ENCODE measurements at places on chromosomes 7 and 10. TPM values are rescaled to one million over a fixed set of nuclear protein-coding genes. Genes with fewer than 3 reads are reported as not detected.

PRPS1L1 gene
- total RNA-seq: 0.14 TPM

RELN gene
- 787 TPM for total RNA-seq

TCAF1 gene
- total RNA-seq: 75.6 TPM

MNX1 gene
- not detected for total RNA-seq

ELN gene
- 5.4 TPM for total RNA-seq

NKX1-2 gene
- total RNA-seq: not detected

DNA sequence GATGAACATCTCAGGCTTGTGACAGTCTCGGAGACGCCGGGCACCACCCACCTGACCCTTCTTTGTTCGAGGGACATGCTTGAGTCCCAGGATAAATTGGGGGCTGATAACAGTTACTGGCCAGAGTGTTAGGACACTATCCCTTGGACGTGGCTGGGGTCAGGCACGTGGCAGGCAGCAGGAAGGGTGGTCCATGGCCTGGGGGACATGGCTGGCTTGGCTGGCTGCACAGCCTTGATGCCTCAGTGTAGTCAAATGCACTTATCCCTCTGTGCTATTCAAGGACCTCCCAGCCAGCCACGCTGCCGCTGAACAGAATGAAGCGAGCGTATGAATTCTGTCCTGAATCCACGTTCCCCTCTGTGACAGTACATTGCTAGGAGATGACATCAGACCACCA, 662.0 kb upstream of the FOXK1 start:
- DNase-seq: no peak

- DNase-seq: no peak
Measured at GRCh38 chr7:150968734-150969372, 9.3 kb downstream of the KCNH2 start.

GRCh38 chr10:123995082-123995460, 98.3 kb downstream of the CHST15 start:
- no peak for DNase-seq

- DNase-seq: peak; percentile 74
Measured at GRCh38 chr10:70477661-70478162, 855 bp upstream of the PALD1 start.

DNA sequence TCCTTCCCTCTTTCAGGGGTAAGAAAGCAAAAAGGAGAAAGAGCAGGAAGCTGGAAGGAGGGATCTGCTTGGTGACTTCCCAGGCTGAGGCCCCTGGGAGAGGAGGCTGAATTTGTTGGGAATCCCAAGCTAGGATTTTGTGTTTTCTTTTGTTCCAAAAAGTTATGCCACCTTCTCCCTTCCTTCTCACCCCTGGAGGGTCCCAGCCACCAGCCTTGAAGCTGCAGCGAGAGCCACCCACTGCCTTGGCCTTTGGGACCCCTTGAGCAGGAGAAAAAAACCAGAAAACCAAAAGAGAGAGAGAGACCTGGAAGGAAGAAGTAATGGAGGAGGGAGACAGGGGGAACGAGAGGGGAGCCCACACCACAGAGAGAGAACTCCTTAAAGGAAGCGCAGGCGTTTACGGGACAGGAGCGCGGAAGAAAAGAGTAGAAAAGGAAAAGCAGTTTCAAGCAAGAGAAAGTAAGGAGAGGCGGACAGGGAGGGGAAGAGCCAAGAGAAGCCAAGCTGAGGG, 7.2 kb downstream of the VAX1 start:
- DNase-seq: no peak

DNA sequence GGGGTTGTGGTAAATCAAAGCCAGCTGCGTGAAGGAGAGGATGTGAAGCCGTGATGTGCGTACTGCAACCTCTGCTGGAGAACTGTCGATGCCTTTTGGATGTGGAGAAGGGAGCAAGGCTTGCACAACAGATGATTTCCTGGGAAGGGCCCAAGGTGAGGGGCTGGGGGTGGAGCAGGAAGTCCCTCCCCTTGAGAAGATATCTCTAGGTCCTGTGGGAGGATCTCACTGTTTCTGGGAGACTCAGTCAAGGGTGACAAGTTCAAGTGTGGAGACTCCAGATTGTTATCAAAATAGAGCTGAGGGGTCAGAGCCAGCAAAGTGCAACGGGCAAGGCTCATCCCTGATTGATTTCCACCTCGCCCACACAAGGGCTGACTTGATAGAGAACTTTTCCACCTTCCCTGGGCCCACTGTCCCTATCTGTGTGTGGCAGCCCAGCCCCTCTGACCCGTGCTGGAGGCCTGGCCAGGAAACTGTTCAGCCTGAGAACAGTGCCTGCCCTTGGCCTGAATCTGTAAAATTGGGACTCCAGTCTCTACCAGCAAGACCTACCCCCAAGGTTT, 55.0 kb downstream of the COL13A1 start:
- no peak for DNase-seq

- peak; percentile 72 for DNase-seq
Measured at GRCh38 chr7:137953665-137954470, 48.0 kb downstream of the CREB3L2 start.

DNA sequence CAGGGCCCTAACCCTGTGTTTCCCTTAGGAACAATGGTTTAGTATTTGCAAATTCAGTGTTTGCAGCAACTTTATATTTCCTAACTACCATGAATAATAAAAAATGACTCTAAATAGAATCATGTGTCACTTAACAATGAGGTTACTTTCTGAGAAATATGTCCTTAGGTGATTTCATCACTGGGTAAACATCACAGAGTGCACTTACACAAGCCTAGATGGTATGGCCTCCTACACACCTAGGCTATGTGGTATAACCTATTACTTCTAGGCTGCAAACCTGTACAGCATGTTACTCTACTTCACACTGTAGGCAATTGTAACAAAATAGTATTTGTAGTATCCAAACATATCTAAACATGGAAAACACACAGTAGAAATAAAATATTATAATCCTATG, 1174.6 kb upstream of the LRRTM3 start:
- no peak for DNase-seq

- DNase-seq: no peak
Measured at GRCh38 chr10:58030208-58030607, 237.5 kb downstream of the IPMK start.

- DNase-seq: no peak
Measured at GRCh38 chr7:12398186-12398585, 5.5 kb downstream of the VWDE start.

GRCh38 chr7:104497379-104497967, 169.1 kb downstream of the LHFPL3 start:
- no peak for DNase-seq
